D721Med (cell line): ENCODE measurements at places on chromosomes 4 and X.

- no peak for DNase-seq
Measured at GRCh38 chrX:85922821-85923220, 124.5 kb downstream of the CHM start.

DNA sequence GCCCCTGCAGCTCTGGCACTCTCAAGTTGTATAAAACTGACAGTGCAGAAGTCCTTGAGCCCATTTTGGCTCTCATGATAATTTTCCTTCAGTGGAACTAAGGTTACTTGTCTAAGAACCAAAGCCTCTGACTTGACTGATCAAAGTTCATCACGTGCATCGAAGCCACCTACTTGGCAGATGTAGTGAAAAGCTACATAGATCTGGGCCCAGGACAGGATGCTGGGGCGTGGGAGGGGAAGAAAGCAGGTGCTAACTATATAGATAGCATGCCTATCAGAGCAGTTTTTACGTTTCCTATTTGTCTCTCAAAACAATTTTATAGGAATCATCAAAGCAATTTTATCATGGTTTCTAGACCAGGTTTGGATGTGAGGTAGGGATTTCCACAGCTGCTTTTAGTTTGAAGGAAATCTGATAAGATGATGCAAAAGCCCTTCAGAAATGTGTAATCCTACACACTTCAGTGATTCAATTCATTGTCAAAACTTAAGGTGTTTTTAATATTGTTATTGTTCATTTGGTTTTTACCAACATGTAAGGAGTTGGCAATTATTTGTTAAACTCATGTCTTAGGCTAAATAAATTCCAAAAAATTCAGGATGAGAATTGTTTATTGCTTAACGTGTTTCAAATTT lies 1.2 kb upstream of the CD40LG start:
- no peak for DNase-seq

DNA sequence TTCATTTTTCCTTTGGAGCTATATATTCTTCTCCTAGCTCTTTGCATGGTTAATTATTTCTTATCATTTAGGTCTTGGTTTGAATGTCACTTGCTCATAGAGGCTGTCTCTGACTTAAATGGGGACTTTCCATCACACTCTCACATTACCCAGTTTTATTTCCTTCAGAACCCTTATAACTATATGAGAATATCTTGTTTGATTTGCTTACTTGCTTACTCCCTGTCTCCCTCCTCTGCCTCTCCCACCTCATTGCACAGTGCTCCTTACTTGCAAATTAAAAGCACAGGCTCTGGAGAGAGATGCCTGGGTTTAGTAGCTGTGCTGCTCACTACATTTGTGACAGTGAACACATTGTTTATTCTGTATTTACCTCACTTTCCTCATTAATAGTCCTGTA lies 174.6 kb downstream of the SOWAHB start:
- no peak for DNase-seq

GRCh38 chr4:75849461-75849860 lies 52.8 kb downstream of the PPEF2 start:
- no peak for DNase-seq

DNA sequence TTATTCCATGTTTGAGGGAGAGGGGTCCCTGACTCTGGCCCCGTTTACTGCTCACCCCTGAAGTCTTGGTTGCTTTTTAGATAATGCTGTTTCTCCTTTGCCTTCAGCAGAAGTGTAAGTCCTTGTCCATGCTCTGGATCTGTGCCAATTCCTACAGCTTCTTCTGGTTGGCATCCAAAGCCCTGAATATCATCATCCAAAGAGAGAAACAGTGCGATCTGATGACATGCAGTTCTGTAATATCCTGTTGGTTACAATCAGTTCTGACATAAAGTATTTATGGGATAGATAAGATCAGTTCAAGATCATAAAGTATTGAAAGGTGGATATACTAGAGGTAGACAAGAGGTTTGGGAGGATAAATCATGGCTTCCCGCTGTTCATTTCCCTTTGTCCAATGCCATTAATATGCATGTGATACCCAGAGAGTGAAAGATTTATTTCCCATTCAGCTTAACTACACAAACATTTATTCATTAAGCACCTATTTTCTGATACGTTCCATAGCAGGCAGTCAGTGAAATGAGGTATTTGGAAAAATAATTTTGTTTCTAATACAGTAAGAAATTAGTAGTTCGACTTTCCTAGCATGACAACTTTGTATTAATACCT lies 53.2 kb upstream of the TMEM150C start:
- DNase-seq: no peak

- DNase-seq: no peak
Measured at GRCh38 chr4:177480795-177481194, 38.6 kb upstream of the AGA start.

- no peak for DNase-seq
Measured at GRCh38 chrX:24760363-24761000, 66.8 kb downstream of the POLA1 start.

- no peak for DNase-seq
Measured at GRCh38 chr4:108906866-108907367, 144.1 kb upstream of the ETNPPL start.
